Stomach (tissue), 19 donors: ENCODE measurements at places on chromosomes 7 and 10. TPM values are rescaled to one million over a fixed set of nuclear protein-coding genes. Genes with fewer than 3 reads are reported as not detected.

- DNase-seq = no peak
- peaks cover 11% of the 10 kb centered on the region for H3K4me1 ChIP-seq
- no peak overlapping the region for H3K4me3 ChIP-seq
- peak overlapping the region; percentile 91 for H3K27ac ChIP-seq
These were observed 45.5 kb upstream of the RHOBTB1 start for GRCh38 chr10:60989400-60989876.

DNA sequence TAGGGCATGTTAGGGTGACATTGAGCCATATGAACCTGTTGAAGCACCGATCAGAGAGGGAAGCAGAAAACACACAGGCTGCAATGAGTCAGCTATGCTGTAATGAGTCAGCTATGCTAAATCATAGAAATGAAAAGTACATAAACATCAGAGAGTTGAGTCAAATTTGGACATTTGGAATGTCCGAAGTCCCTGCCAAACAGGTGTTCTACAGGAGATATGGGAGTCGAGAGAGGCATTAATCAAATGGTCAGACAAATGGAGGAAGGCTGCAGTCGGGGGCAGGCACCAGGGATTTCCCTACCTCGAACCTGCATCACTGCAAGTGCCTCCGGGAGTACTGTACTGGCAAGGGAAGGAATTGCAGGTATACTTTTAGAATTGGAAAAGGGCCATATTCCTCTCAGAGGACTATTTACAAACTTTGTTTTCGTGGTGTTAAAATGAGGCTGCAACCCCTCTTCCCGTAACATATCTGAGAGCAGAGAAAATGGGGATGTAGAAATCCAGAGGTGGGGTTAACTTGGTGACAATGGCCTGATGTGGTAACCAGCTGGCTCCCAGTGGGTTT, 8.8 kb upstream of the ZC3HAV1 start:
- DNase-seq = peak; percentile 38
- no peaks in the 10 kb centered on the region for H3K36me3 ChIP-seq
- peaks cover 14% of the 10 kb centered on the region for H3K4me1 ChIP-seq
- peak overlapping the region; percentile 58 for H3K27ac ChIP-seq

- H3K4me1 ChIP-seq = no peaks in the 10 kb centered on the region
- no peak overlapping the region for H3K4me3 ChIP-seq
- no peaks in the 10 kb centered on the region for H3K36me3 ChIP-seq
- DNase-seq = no peak
- no peaks in the 10 kb centered on the region for H3K27me3 ChIP-seq
These were observed 230.0 kb upstream of the HABP2 start for GRCh38 chr10:113322843-113323242.

GRCh38 chr10:72524489-72524888, 101.4 kb downstream of the MICU1 start:
- no peak for DNase-seq
- H3K27me3 ChIP-seq = no peaks in the 10 kb centered on the region
- no peak overlapping the region for H3K4me3 ChIP-seq

PPP1R3C gene
- 50.0 TPM for total RNA-seq
